ENCODE measurements at places on chromosomes 7 and 10. TPM values are rescaled to one million over a fixed set of nuclear protein-coding genes. Genes with fewer than 3 reads are reported as not detected.

DNA sequence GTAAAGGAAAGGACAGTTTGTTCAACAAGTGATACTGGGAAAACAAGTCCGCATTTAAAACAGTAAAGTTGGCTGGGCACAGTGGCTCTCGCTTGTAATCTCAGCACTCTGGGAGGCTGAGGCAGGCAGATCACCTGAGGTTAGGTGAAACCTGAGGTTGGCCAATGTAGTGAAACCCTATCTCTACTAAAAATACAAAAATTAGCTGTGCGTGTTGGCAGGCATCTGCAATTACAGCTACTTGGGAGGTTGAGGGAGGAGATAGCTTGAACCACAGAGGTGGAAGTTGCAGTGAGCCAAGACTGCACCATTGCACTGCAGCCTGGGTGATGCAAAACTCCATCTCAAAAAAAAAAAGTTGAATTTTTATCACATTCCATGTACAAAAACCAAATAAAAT is 35.7 kb downstream of the ZNF92 start:
- no peak for DNase-seq

DNA sequence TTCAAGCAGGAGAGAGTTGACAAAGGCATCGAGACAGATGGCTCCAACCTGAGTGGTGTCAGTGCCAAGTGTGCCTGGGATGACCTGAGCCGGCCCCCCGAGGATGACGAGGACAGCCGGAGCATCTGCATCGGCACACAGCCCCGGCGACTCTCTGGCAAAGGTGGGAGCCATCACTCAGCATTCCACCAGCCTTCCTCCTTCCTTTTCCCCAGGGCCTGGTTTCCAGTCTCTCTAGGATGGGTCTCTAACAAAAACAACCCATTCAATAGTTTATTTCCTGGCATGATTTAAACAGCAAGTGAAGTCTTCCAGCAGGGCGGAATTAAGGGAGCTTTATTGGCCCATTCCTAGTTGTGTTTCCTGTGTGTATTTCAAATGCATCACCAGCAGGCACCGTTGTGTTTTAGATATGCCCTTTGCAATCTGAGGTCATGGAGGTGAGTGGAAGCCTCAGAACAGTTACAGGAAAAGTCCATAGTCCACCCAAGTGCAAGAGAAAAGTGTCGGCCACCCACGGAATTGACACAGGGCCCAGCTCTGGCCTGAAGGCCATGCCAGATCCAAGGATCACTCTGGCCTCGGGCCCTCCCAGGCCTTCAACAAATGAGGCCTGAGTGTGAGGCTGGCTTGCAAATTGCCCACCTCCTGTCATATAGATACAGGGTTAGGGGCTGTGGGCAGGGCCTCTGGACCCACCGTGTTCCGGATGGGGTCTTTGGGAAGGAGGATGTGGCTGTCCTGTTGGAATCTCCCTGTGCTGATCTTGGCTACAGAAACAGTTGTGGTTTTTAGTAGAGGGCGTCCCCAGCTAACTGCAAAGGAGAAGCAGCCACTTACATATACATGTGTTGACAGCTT is 46.9 kb upstream of the TRIM8 start:
- peak; percentile 49 for DNase-seq

- no peak for DNase-seq
Measured at GRCh38 chr10:7813481-7813880, 4.8 kb upstream of the TAF3 start.

DNA sequence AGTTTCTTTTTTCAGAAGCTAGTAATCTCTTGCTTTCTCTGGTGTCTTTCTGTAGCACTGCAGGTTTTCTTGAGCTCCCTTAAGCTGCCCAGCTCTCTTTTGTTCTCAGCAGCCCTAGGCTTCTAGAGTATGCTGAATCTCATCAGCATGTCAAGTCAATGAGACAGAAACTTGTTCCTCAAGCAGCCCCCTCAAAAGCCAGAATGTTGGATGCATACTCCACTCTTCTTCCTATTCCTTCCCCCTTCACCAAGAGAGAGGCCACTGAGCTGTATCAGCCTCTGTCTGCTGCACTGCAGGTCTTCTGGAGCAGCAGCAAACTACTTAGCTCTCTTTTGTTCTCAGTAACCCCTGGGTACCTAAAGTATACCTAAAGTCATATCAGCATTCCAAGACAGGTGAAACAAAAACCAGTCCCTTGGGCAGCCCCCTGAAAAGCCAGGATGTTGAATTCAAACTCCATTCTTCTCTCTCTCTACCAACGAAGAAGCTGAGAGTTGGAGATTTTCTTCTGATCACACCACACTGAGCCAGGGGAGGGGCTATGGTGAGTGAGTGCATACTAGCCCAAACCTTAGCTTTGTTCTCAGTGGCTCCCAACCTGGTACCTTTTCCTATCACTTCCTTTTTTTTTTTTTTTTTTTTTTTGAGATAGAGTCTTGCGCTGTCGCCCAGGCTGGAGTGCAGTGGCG is 73.3 kb upstream of the WAC start:
- DNase-seq: no peak

DNA sequence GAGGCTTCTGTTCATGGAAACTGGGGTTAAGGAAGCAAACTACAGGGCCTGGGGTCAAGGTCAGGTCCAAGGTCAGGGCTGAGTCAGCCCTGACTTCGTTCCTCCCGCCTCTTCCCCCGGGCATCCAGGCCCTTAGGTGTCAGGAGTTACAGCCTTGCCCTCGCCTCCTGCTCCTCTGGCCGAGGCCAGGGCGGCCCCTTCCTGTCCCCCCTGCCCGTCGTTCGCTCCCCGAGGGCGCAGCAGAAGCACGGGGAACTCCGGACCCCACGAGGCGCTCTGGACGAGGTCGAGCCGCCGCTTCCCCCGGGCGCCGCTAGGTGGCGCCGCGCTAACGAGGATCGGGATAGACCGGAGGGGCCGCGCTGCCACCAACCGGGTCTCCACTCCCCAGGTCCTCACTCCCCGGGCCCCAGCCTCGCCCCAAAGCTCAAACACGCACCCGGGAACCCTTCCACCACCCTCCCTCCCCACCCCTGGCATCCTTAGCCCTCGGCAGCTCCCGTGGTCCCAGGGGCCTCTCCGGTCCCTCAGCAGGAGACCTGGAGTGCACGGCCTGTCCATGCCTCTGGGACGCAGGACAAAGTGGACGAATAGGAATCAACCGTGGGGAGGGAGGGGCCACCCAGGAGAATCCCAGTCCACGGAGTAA is 59.2 kb upstream of the MYL10 start:
- DNase-seq: peak; percentile 75

DNA sequence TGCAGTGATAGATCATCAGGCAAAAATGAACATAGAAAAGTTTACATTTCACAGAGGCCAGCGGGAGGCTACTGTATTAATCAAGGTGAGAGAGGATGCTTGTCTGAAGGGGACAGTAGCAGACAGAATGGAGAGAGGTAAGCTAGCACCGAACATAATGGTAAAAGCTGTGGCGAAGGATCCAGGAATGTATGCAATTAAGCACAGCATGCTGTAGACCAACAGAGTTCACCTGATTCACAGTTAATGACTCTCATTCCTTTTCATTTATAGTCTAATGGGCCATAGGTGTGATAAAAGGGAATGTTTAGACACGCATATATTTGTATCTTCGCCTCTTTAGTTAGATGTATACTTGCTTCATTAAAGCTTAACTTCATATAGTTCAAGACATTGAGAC is 150.9 kb upstream of the MBL2 start:
- no peak for DNase-seq

DNA sequence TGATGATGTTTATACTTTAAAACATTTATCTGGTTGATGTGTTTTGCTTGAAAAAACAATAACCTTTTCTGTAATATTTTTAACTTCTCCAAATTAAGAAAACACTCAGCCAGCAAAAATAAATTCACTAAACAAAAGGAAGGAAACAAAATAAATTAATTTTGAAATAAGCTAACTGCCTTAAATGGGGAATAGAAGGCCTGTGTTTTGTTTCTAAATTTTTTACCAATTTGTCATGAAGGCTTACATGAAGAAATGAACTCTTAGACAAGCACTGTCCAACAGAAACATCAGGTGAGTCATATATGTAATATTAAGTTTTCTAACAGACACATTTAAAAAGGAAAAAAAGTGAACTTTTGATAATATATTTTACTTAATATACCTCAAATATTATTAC is 68.5 kb downstream of the LRRN3 start:
- DNase-seq: no peak

DNA sequence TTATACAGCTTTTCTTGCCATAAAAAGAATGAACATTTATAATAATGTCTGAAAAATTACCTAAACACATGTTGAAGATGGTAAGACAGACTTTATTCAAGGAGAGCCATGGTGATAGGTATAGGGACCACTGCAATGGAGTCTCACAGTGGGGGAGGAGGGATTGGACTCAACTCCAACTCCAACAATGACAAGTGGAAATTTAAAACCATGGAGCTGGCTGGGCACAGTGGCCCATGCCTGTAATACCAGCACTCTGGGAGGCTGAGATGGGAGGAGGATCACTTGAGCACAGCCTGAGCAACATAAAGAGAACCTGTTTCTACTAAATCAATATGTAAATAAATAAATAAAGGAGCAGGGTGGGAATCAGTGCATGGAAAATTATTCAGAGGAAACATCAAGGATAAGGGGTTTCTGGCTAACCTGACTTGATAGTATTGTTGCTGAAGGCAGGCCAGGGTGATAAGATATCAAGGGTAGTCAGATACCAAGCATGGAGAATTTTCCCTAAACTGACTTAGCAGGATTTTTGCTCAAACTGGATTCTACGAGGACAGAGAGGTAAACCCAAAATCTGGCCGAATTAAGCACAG is 19.5 kb upstream of the MICU1 start:
- DNase-seq: no peak

DNA sequence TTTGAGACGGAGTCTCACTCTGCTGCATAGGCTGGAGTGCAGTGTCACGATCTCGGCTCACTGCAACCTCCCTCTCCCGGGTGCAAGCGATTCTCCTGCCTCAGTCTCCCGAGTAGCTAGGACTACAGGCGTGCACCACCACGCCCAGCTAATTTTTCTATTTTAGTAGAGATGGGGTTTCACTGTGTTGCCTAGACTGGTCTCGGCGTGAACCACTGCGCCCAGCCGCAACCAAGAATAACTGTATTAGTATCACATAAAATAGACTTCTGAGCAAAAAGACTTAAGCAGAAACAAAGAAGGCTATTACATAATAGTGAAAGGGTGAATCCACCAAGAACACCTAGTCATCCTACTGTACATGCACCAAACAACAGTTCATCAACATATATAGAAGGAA is 67.6 kb upstream of the TFEC start:
- DNase-seq: no peak

- no peak for DNase-seq
Measured at GRCh38 chr7:102463841-102464576, 654 bp downstream of the ALKBH4 start.

GRCh38 chr10:66782776-66783175 is 143.1 kb upstream of the LRRTM3 start:
- no peak for DNase-seq

DNA sequence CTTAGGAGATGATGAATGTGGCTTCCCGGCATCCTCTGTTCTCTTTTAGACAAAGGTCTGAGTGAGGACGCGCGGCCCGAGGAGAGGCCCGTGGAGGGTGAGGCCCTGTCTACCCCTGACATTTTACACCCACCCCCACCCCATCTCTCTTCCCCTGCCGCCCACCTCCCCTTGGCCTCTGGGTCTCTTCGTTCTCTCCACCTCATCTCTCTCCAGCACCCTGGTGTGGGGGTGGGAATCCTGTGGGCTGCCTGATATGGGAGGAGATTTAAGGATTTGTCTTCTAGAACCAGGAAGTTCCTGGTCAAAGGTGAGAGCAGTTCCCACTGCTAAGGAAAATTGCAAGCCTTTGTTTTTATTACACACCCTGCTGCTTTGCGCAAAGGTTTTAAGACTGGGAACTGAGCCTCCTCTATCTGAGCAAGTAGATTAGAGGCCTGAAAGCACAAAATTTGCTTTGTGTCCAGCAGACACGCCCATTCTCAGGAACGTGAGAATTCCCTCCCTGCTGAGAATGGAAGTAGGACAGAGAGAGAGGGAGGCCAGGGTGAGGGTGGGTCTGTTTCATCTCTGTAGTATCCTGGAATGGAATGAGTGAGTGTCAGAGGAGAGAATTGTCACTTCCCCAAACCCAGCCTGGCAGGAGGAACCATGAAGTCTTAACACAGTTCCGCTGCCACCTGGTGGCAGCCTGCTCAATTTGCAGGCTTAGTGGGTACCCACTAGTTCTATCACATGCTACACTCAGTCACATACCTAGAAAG is 91.2 kb downstream of the GTF2IRD1 start:
- DNase-seq: no peak

- DNase-seq: no peak
Measured at GRCh38 chr7:156792611-156793010, 100.4 kb downstream of the LMBR1 start.

GRCh38 chr7:132179681-132180080 is 396.6 kb downstream of the PLXNA4 start:
- no peak for DNase-seq

GRCh38 chr7:85567983-85568382 is 381.1 kb upstream of the SEMA3D start:
- DNase-seq: no peak

GRCh38 chr7:130275826-130276297 is 9.2 kb downstream of the CPA2 start:
- DNase-seq: no peak

DNA sequence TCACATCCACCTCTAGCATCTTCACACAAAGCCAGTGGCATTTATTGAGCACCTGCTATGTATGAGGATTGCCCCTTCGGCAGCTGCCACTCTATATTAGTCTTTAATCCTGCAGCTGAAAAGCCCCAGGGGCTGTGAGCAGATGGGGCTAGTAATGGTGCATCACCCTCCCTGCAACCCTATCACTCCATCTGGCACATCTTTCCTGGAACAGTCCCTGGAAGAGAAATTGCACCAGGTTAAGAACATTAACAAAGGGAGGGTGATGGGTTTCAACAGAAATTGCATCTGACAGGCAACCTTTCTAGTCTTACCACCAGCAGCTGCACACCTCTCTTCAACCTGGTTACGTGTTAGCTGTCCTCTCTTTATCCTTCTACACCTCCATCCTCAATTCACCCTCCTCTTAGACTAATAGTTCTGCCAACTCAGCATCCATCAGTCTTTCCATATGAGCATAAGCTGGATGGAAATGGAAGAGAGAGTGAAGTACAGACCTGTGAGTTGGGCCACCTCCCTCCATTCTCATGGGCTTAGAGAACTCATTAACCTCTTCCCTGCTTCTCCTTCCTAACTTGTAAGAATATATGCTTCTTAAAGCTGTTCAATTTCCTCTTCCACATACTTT is 168.6 kb upstream of the NEBL start:
- DNase-seq: no peak

- no peak for DNase-seq
Measured at GRCh38 chr7:2049782-2050510, 182.8 kb downstream of the MAD1L1 start.

DNA sequence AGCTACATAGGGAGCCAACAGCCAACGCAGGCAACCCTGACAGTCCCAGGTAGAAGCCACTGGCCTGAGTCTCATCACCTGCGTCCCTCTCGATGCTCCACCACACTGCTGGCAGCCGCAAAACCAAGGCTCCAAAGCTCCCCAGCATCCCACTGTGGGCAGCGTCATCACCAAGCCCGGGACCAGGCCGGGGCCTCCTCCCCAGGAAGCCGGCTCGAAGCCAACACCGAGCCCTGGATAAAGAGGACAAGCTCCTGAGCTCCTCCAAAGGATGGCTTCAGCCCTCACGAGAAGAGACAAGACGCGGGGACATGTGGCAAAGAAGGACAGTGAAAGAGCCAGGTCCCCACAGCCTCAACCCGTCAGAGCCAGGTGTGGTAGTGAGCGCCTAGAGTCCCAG is 23.9 kb downstream of the PARD3 start:
- no peak for DNase-seq

The NXPH1 gene
- 22.4 TPM for total RNA-seq

The NKX6-2 gene
- not detected for total RNA-seq

The AGR2 gene
- total RNA-seq: 1.9 TPM

The CEP55 gene
- 6.4 TPM for total RNA-seq

The EPC1 gene
- total RNA-seq: 118 TPM

The RBM28 gene
- total RNA-seq: 20.7 TPM

The PALD1 gene
- 11.3 TPM for total RNA-seq

The BUB3 gene
- 150 TPM for total RNA-seq

All from cerebellum (tissue), 4 donors.